Tibial nerve (tissue), 4 donors: ENCODE measurements at places on chromosomes 5 and 9. TPM values are rescaled to one million over a fixed set of nuclear protein-coding genes. Genes with fewer than 3 reads are reported as not detected.

DNA sequence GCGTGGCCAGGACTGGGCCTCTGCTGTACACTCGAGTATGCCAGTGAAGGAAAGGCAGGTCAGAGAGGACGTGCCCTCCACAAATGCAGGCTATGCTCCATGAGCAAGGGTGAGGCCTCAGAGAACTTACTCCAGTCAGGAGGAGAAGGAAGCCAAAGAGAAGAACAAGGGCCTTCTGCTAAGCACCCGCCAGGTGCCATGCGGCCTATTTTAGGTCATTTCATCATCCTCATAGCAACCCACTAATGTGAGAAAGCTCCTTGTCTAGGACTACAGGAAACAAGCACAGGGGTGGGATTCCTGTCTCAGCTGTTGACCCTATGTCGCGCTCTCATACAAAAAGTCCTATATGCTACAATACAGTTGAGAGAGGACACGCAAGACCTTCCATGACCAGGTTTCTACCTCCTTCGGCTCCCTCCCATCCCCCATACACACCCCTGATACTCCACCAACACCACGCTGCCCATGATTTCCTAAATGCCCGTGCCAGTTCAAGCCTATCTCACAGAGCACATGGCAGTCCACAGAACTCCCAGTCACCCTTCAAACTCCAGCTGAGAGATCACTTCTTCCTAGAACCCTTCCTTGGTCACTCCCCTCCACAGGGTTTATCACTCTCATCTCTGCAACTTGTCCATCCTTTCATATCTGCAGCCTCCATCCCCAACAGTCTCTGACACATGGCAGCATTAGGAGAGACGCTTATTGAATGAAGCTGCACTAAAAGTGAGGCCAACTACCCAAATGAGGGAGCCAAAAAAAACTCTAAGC is 26.8 kb downstream of the PSMB7 start:
- no peak for DNase-seq
- H3K27ac ChIP-seq, result no peak overlapping the region
- H3K36me3 ChIP-seq, result no peaks in the 10 kb centered on the region
- peaks cover 52% of the 10 kb centered on the region for H3K4me1 ChIP-seq
- no peak overlapping the region for H3K4me3 ChIP-seq
- no peaks in the 10 kb centered on the region for H3K27me3 ChIP-seq

DNA sequence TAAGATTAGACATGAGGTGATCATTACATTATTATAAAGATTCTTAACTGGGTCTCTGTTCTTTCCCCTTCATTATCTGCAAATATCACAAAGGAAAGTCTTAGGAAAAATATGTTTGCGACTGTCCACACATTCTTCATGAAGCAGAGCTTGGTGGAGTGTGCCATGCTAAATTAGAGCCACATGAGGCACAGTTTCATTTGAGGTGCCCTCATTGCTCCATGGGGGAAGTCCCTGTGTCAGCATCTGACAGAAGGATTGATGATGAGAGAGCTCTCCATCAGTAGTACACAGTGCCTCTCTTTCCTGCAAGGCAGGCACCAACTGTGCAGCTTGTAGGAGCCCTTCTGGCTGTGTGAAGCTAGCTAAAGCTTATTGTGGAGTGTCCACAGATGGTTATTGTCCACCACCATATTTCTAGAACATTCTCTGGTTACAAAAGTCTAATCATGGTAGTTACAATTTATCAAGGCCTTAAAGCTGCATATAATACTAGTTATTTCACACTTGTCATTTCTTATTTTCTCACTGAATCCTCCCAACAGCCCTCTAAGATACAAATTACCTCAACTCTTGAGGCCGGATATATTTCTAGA is 63.9 kb downstream of the C9orf152 start:
- H3K36me3 ChIP-seq, result no peaks in the 10 kb centered on the region
- no peak for DNase-seq
- H3K27me3 ChIP-seq, result no peaks in the 10 kb centered on the region

DNA sequence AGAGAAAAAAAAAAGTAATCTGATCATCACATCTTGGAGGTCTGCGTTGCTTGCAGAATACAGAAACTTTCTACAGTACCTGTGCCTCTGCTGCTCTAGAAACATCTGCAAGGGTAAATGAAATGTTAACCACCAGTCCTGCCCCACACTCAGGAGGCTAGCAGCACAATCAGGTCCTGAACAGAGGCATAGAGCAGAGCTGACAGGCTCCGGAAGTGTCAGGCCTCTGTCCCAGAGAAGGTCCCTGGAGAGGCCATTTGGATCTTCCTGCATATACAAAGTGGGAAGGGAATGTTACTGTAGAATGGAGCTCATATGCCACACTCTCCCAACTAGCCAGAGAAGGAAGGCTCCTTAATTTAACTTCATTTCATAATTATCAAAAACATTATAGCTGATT is 7.2 kb downstream of the NRG2 start:
- H3K27me3 ChIP-seq, result no peaks in the 10 kb centered on the region
- H3K4me1 ChIP-seq, result peaks cover 31% of the 10 kb centered on the region
- no peaks in the 10 kb centered on the region for H3K36me3 ChIP-seq
- no peak overlapping the region for H3K4me3 ChIP-seq

GRCh38 chr5:132825834-132826391 is 4.5 kb downstream of the SHROOM1 start:
- peak overlapping the region; percentile 46 for H3K27ac ChIP-seq
- H3K36me3 ChIP-seq, result peaks cover 14% of the 10 kb centered on the region
- peaks cover 26% of the 10 kb centered on the region for H3K4me1 ChIP-seq
- H3K27me3 ChIP-seq, result peaks cover 69% of the 10 kb centered on the region
- no peak for DNase-seq
- peak overlapping the region; percentile 11 for H3K4me3 ChIP-seq

- H3K4me1 ChIP-seq, result no peaks in the 10 kb centered on the region
- H3K27me3 ChIP-seq, result peaks cover 4% of the 10 kb centered on the region
- H3K27ac ChIP-seq, result no peak overlapping the region
- H3K4me3 ChIP-seq, result no peak overlapping the region
Observed at GRCh38 chr9:137988051-137988450, 110.5 kb downstream of the CACNA1B start.

DNA sequence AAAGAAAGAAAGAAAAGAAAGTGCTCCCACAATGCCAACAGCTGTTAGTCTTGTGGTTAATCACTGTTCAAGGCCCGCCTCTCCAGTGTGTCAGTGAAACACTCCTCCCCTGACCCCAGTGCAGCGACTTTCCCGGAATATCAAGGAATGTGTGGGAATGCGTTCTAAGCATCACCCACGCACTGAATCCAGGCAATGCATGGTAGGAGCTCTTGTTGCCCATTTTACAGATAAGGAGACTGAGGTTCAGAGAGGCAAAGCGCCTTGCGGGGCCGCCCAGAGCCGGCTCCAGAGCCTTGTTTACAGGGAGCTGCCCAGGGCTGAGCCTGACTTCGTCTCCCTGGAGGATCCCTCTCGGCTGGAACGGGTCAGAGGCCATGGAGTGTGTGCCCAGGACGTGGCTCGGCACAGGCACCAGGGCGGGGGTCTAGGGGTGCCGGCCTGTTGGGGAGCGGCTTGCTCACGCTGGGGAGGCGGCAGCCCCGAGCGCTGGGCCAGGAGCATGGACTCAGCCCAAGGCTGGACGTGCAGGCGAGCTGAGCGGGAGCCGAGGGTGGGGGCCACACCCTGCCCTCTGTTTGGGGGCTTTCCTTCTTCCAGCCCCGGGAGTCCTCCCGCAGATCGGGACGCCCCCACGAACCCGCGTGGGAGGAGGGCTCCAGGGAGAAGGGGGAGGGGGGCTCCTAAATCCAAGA is 823 bp downstream of the ST6GALNAC6 start:
- peaks cover 17% of the 10 kb centered on the region for H3K36me3 ChIP-seq
- peak overlapping the region; percentile 83 for H3K4me3 ChIP-seq
- H3K27ac ChIP-seq, result peak overlapping the region; percentile 84
- no peaks in the 10 kb centered on the region for H3K27me3 ChIP-seq

DNA sequence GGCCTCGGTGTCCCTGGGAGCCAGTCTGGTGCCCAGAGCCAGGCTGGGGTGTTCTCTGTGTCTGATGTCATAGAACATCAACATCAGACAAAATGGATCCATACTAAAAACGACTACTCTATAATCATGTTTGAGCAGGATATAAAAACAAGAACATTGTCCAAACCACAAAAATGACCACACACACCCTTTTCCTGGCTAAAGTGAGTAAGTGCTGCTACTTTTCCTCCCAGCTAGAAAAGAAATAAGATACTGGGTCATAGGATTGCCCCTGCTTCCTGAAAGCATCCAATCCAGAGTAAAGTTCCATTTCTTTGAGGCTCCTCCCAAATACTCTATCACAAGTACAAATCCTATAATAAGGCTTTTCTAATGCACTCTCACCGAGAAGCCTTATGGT is 19.7 kb upstream of the TRAF1 start:
- no peak for DNase-seq
- no peaks in the 10 kb centered on the region for H3K27me3 ChIP-seq
- no peak overlapping the region for H3K4me3 ChIP-seq
- no peak overlapping the region for H3K27ac ChIP-seq
- H3K36me3 ChIP-seq, result no peaks in the 10 kb centered on the region

- no peak overlapping the region for H3K4me3 ChIP-seq
- H3K36me3 ChIP-seq, result no peaks in the 10 kb centered on the region
- H3K4me1 ChIP-seq, result no peaks in the 10 kb centered on the region
- H3K27me3 ChIP-seq, result no peaks in the 10 kb centered on the region
Observed at GRCh38 chr9:107639426-107639825, 149.9 kb upstream of the KLF4 start.

- H3K36me3 ChIP-seq, result no peaks in the 10 kb centered on the region
- H3K27ac ChIP-seq, result no peak overlapping the region
- no peak overlapping the region for H3K4me3 ChIP-seq
- no peak for DNase-seq
- peaks cover 9% of the 10 kb centered on the region for H3K4me1 ChIP-seq
Observed at GRCh38 chr5:160462167-160462566, 40.5 kb downstream of the PTTG1 start.

DNA sequence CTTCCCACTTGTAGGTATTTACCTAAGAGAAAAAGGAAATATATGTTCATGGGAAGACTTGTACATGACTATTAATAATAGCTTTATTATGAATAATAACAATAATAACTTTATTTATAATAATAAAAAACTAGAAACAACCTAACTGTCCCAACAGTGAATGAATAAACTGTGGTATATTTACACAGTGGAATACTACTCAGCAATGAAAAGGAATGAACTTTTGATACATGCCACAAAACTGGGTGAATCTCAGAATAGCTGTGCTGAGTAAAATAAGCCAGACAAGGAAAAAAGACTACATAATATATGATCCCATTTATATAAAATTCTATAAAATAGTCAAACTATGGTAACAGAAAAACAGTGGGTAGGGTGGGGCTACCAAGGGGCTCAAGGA is 88.7 kb downstream of the SCAMP1 start:
- peaks cover 24% of the 10 kb centered on the region for H3K36me3 ChIP-seq
- no peak for DNase-seq
- no peaks in the 10 kb centered on the region for H3K27me3 ChIP-seq
- H3K4me1 ChIP-seq, result no peaks in the 10 kb centered on the region
- H3K4me3 ChIP-seq, result no peak overlapping the region

DNA sequence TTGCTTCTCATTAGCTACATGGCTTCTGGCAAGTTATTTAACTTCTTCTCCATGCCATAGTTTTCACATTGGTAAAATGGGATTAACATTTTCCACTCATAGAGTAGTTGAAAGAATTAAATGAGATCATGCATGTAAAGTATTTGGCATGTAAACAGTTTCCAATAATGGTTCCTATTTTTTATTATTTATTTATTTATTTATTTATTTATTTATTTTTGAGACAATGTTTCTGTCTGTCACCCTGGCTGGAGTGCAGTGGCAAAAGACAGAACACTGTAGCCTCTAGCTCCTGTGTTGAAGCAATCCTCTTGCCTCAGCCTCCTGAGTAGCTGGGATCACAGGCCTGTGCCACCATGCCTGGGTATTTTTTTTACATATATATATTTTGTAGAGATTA is 117.7 kb downstream of the DOCK2 start:
- H3K27ac ChIP-seq, result no peak overlapping the region
- no peaks in the 10 kb centered on the region for H3K36me3 ChIP-seq
- H3K4me3 ChIP-seq, result no peak overlapping the region
- DNase-seq, result no peak
- H3K27me3 ChIP-seq, result no peaks in the 10 kb centered on the region
- no peaks in the 10 kb centered on the region for H3K4me1 ChIP-seq

MORN5 gene
- not detected for total RNA-seq

SUB1 gene
- 110 TPM for total RNA-seq

HAVCR1 gene
- total RNA-seq, result not detected

RANBP6 gene
- 10.8 TPM for total RNA-seq
